Activated T-cell treated with anti-CD3 and anti-CD28 coated beads, Interleukin-2, amount 50 U/mL, for 72 hours (primary cell): ENCODE measurements at places on chromosomes 6 and 20. TPM values are rescaled to one million over a fixed set of nuclear protein-coding genes. Genes with fewer than 3 reads are reported as not detected.

DNA sequence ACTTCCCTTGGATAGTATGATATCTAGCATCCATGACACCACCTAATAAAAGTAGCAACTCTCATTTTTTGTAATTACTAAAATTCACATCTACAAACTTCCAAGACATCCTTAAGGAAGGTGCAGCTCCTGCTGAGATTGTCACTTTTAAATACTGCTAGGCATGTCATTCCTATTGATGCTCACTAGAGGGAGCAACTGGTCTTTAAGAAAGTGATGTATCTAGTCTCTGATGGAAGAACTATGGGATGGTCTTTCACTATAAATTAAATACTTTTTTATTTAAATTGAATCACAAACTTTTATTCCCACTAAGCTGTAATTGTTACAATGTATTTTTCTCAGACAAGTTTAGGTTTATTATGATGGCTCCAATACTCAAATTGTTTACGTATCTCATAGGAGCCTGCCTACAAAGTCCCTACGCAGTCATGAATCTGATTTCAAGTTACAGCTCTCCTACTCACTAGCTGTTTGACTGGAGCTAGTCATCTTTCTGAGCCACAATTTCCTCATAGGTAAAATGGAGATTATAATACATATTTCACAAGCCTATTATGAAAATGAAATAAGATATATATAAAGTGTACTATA is 8.1 kb upstream of the TSPYL1 start:
- peak overlapping the region; percentile 29 for H3K27ac ChIP-seq
- no peak overlapping the region for H3K4me3 ChIP-seq
- H3K36me3 ChIP-seq, result no peaks in the 10 kb centered on the region
- no peaks in the 10 kb centered on the region for H3K4me1 ChIP-seq

GRCh38 chr6:549906-550305 is 107.0 kb downstream of the HUS1B start:
- H3K4me3 ChIP-seq, result peak overlapping the region; percentile 65
- DNase-seq, result peak; percentile 34
- no peaks in the 10 kb centered on the region for H3K27me3 ChIP-seq
- H3K36me3 ChIP-seq, result no peaks in the 10 kb centered on the region
- H3K4me1 ChIP-seq, result peaks cover 71% of the 10 kb centered on the region

- DNase-seq, result no peak
- peaks cover 24% of the 10 kb centered on the region for H3K4me1 ChIP-seq
- peaks cover 30% of the 10 kb centered on the region for H3K36me3 ChIP-seq
- peaks cover 6% of the 10 kb centered on the region for H3K27me3 ChIP-seq
- H3K4me3 ChIP-seq, result peak overlapping the region; percentile 23
Observed at GRCh38 chr6:73702444-73702843, 6.4 kb downstream of the CD109 start.

- H3K4me3 ChIP-seq, result no peak overlapping the region
- no peak for DNase-seq
- peaks cover 41% of the 10 kb centered on the region for H3K27me3 ChIP-seq
- peak overlapping the region; percentile 31 for H3K27ac ChIP-seq
Observed at GRCh38 chr6:24223115-24223919, 97.3 kb downstream of the NRSN1 start.

Gene HUS1B
- 0.89 TPM for total RNA-seq

Gene LHFPL5
- not detected for total RNA-seq

Gene FOXA2
- not detected for total RNA-seq

GRCh38 chr6:33812669-33813068 is 8.9 kb upstream of the MLN start:
- no peak overlapping the region for H3K4me3 ChIP-seq
- H3K27me3 ChIP-seq, result peaks cover 68% of the 10 kb centered on the region
- H3K27ac ChIP-seq, result no peak overlapping the region
- no peaks in the 10 kb centered on the region for H3K36me3 ChIP-seq
- peak; percentile 49 for DNase-seq
- H3K4me1 ChIP-seq, result peaks cover 20% of the 10 kb centered on the region

GRCh38 chr6:135144673-135145062 is 36.4 kb upstream of the MYB start:
- peak overlapping the region; percentile 90 for H3K4me3 ChIP-seq
- no peaks in the 10 kb centered on the region for H3K27me3 ChIP-seq
- peak overlapping the region; percentile 99 for H3K27ac ChIP-seq
- H3K36me3 ChIP-seq, result peaks cover 2% of the 10 kb centered on the region

Gene PRSS35
- total RNA-seq, result not detected

DNA sequence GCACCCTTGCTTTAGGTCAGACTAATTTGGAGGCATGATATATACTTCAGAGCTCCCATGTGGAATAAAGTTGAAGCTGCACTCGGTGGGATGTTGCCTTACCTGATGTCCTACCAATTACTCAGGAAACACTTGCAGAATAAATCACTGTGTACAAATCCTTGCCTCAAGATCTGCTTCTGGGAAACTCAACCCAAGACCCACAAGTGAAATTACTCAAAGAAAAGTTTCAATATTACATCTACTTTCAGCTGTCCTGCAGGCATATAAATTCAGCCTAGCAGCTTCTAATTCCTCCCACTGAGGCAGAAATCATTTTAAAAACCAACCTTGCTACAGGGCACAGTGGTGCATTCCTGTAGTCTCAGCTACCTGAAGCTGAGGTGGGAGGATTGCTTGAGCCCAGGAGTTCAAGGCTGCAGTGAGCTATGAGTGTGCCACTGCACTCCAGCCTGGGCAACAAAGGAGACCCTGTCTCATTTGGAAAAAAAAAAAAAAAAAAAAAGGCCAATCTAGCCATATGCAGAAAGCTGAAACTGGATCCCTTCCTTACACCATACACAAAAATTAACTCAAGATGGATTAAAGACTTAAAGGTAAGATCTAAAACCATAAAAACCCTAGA is 20.7 kb upstream of the DCDC2 start:
- no peak overlapping the region for H3K4me3 ChIP-seq
- peaks cover 14% of the 10 kb centered on the region for H3K27me3 ChIP-seq
- H3K36me3 ChIP-seq, result no peaks in the 10 kb centered on the region
- DNase-seq, result no peak
- H3K27ac ChIP-seq, result no peak overlapping the region

- no peak overlapping the region for H3K4me3 ChIP-seq
- peaks cover 8% of the 10 kb centered on the region for H3K4me1 ChIP-seq
- DNase-seq, result no peak
- H3K27me3 ChIP-seq, result peaks cover under 1% of the 10 kb centered on the region
Observed at GRCh38 chr6:129281168-129281796, 398.3 kb downstream of the LAMA2 start.

- H3K36me3 ChIP-seq, result no peaks in the 10 kb centered on the region
- H3K4me1 ChIP-seq, result no peaks in the 10 kb centered on the region
- peaks cover 5% of the 10 kb centered on the region for H3K27me3 ChIP-seq
- no peak overlapping the region for H3K27ac ChIP-seq
- H3K4me3 ChIP-seq, result no peak overlapping the region
Observed at GRCh38 chr6:160972111-160972510, 19.5 kb upstream of the MAP3K4 start.

GRCh38 chr6:107033126-107033525 is 5.1 kb downstream of the MTRES1 start:
- no peak overlapping the region for H3K27ac ChIP-seq
- peaks cover 2% of the 10 kb centered on the region for H3K36me3 ChIP-seq
- H3K4me3 ChIP-seq, result no peak overlapping the region
- H3K27me3 ChIP-seq, result no peaks in the 10 kb centered on the region

Gene PABPC1L
- 162 TPM for total RNA-seq

DNA sequence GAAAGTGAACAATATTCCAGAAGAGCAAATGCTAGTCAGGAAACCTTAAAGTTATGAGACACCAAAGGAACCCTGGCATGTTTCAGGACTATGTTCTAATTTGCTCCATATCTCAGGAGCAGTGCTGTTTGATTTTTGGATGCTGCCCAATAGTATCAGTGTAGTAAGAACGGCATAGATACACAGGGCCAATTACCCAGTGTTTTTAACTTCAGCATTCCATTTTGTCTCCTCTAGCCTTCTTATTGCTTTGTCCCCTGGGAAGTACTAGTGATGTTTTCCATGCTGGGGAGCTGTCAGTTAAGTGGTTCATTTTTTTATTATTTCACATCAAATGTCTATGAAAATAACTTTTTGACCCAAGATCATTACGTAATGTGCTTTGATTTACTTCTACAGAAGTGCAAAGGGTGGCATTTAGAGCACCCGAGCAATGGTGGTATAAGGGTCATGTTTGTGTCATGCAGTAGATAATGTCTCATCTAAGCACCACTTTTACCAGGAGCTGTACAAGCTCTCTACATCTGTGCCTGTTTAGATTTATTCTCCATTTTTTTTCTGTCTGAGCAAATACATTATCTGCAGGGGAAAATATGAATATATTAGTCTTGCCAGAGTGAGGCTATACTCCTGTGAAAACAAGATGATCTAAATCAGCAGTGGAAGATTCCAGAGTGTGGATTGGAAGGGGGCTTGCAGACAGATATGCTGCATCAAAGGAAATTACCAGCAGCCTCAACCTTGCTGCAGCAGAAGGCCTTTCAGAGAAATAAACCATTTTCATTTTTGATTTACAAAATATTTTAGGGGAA is 198.8 kb upstream of the OPRM1 start:
- no peak overlapping the region for H3K27ac ChIP-seq
- H3K4me3 ChIP-seq, result no peak overlapping the region
- no peaks in the 10 kb centered on the region for H3K27me3 ChIP-seq
- no peaks in the 10 kb centered on the region for H3K4me1 ChIP-seq
- no peaks in the 10 kb centered on the region for H3K36me3 ChIP-seq

- peaks cover 2% of the 10 kb centered on the region for H3K27me3 ChIP-seq
- no peak overlapping the region for H3K4me3 ChIP-seq
- no peaks in the 10 kb centered on the region for H3K36me3 ChIP-seq
Observed at GRCh38 chr6:122063076-122063475, 336.4 kb upstream of the HSF2 start.

- DNase-seq, result peak; percentile 19
- no peaks in the 10 kb centered on the region for H3K27me3 ChIP-seq
- no peaks in the 10 kb centered on the region for H3K36me3 ChIP-seq
- H3K4me1 ChIP-seq, result peaks cover 19% of the 10 kb centered on the region
Observed at GRCh38 chr6:42509765-42510164, 54.1 kb upstream of the UBR2 start.

- peaks cover 18% of the 10 kb centered on the region for H3K27me3 ChIP-seq
- no peak overlapping the region for H3K4me3 ChIP-seq
- no peaks in the 10 kb centered on the region for H3K36me3 ChIP-seq
- no peak overlapping the region for H3K27ac ChIP-seq
- H3K4me1 ChIP-seq, result no peaks in the 10 kb centered on the region
Observed at GRCh38 chr6:163757520-163757919, 343.0 kb downstream of the QKI start.

Gene FOXC1
- total RNA-seq, result 0.30 TPM

Gene ULBP1
- total RNA-seq, result 9.4 TPM

Gene PERP
- total RNA-seq, result 8.5 TPM

Gene CTAGE9
- not detected for total RNA-seq

GRCh38 chr20:57544838-57545564 is 15.9 kb upstream of the PCK1 start:
- no peaks in the 10 kb centered on the region for H3K36me3 ChIP-seq
- H3K27ac ChIP-seq, result no peak overlapping the region
- H3K4me1 ChIP-seq, result no peaks in the 10 kb centered on the region
- no peak overlapping the region for H3K4me3 ChIP-seq
- peaks cover 30% of the 10 kb centered on the region for H3K27me3 ChIP-seq
- no peak for DNase-seq

Gene RIMS1
- total RNA-seq, result not detected

GRCh38 chr20:38120625-38120988 is 44.5 kb downstream of the TGM2 start:
- DNase-seq, result no peak
- H3K27ac ChIP-seq, result no peak overlapping the region
- H3K36me3 ChIP-seq, result no peaks in the 10 kb centered on the region
- no peak overlapping the region for H3K4me3 ChIP-seq

Gene ULBP3
- total RNA-seq, result 1.1 TPM

Gene CAP2
- total RNA-seq, result not detected

Gene MAS1
- total RNA-seq, result not detected

Gene NRSN1
- total RNA-seq, result not detected

Gene WFDC5
- total RNA-seq, result 1.4 TPM

GRCh38 chr20:15332711-15333160 is 995.3 kb upstream of the FLRT3 start:
- H3K36me3 ChIP-seq, result no peaks in the 10 kb centered on the region
- no peaks in the 10 kb centered on the region for H3K4me1 ChIP-seq
- H3K27ac ChIP-seq, result no peak overlapping the region
- no peak for DNase-seq

DNA sequence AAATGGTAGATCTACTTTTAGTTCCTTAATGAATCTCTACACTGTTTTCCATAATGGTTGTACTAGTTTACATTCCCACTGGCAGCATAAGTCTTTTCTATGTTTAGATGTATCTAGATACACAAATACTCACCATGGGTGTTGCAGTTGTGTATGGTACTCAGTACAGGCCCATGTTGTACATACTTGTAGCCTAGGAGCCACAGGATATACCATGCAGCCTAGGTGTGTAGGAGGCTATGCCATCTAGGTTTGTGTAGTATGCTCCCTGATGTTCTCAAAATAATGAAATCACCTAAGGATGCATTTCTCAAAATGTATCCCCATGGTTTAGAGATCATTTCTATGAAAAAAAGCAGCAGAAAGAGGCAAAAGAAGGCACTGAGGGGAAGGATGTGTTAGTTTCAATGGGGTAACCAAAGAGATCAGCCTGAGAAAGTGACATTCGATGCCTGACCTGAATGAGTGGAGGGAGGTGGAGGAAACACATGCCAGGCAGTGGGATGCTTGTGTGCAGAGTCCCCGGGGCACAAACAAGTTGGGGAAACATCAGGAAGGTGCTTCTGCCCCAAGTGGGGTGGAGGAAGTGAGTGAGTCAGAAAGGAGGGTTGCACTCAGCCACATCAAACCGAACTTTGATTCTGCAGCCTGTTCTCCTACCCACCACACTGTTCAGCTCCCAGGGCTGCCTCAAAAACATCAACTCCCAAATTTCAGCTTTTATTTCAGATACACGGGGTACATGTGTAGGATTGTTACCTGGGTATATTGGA is 191.2 kb downstream of the ZNF217 start:
- H3K4me1 ChIP-seq, result peaks cover 11% of the 10 kb centered on the region
- peak; percentile 15 for DNase-seq
- no peaks in the 10 kb centered on the region for H3K36me3 ChIP-seq
- H3K4me3 ChIP-seq, result no peak overlapping the region

DNA sequence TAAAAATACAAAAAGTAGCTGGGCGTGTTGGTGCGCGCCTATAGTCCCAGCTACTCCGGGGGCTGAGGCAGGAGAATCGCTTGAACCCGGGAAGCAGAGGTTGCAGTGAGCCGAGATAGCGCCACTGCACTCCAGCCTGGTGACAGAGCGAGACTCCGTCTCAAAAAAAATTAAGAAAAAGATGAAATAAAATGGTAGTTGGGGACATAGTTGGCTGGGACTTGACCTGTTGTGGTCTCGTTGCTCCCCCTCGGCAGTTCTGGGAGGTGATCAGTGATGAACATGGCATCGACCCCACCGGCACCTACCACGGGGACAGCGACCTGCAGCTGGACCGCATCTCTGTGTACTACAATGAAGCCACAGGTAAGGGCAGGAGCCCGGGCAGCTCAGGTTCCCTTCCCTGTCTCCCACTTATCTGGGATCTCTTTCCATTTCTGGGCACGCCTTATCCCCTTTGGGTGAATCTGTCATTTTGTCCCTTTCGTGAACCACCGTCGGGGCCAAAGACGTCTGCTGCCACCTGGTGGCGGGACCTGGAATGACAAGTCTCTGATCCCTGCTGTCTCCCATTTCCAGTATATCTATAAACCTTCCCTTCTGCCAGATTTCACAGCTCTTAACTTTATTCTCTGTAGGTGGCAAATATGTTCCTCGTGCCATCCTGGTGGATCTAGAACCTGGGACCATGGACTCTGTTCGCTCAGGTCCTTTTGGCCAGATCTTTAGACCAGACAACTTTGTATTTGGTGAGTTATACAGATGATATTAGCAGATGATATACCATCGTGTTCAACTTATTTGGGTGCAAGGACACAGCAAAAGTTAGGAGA is 2.3 kb downstream of the TUBB start:
- peaks cover 55% of the 10 kb centered on the region for H3K4me1 ChIP-seq
- peaks cover 28% of the 10 kb centered on the region for H3K36me3 ChIP-seq
- H3K27me3 ChIP-seq, result no peaks in the 10 kb centered on the region
- H3K4me3 ChIP-seq, result peak overlapping the region; percentile 94
